ENCODE measurements at places on chromosomes 5 and 9.

GRCh38 chr9:131787838-131788237 is 48.0 kb upstream of the RAPGEF1 start:
- no peak for DNase-seq

GRCh38 chr9:137367506-137368430 is 55.2 kb downstream of the EXD3 start:
- no peak for DNase-seq

DNA sequence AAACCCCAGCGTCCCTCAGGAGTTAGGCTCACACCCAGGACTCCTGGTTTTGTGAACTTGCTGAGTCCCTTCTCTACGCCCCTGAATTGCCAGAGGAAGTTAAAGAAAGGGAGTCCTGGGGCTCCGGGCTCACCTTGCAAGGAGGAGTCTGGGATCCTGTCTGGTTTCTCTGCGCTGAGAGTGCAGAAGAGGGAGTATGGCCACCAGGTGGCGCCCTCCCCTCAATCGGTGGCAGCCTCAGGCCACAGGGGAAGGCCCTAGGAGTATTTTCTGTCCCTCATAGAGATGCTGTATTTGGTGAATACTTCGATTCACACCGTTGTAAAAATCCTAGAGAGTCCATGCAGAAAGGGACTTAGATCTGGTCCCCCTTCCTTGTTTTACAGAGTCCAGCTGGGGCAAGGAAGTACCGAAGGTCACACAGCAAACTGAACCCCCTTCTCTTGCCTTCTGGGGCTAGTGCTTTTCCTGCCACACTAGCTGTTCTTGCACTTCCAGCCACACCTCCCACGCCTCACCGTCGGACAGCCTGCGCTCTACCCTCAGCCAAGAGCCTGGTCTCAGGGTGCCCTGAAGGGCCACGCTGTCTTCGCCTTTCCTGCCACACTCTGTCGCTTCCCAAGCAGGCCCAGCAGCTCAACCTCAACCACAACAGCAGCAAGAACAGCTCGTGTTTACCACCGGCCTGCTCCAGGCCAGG is 10.2 kb downstream of the HAND1 start:
- DNase-seq: peak; percentile 54

- no peak for DNase-seq
These were observed 4.5 kb downstream of the ELAVL2 start for GRCh38 chr9:23821375-23822181.

GRCh38 chr5:59521476-59521875 is 372.1 kb downstream of the PDE4D start:
- DNase-seq: no peak

GRCh38 chr5:159777049-159777660 is 139.1 kb upstream of the ADRA1B start:
- no peak for DNase-seq

DNA sequence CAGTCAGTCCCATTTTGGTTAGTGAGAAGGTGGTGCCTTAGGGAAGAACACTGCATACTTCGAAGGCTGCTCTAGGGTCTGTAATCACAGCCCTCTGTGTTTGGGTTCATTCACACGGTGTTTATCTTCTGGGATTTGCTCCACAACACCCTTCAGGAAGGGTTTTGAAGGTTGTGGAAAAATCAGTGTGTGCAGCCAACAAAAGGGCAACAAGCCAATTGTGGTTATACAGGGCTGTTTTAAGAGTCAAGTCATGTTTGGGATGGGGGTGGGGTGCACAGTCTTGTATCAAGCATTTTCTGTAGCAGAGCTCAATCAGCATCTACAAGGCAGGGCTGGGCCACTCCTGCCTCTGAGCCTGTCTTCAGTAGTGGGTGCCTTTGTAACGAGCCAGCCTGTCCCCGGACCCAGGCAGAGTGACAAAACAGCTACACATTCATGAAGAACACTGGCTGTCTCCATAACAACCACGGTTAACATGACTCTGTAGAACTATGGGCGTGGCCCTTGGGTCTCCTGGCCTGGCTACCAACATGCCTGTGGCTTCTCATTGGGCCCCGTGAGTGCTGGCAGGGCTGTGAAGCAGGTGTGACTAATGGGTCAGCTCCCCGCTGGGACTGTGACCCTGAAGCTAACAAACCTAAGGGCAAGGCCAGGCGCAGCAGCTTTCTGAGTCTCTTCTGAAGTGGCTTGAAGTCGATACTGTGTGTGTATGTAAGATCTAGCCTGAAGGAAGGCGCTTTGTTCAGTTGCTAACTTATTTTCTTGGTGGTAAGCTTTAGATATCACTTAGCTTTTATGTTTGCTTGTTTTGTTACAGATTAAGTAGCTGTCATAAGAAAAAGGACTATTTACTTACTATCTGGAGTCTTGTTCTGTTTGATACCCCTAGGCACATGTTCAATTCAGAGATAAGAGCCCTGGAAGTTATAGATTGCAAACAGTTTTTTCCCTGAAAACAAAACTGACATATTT is 27.9 kb upstream of the GOLM1 start:
- DNase-seq: peak; percentile 68

GRCh38 chr9:128416432-128417019 is 4.1 kb upstream of the CERCAM start:
- no peak for DNase-seq

- DNase-seq: no peak
These were observed 416.9 kb upstream of the IRX4 start for GRCh38 chr5:2299388-2300220.

DNA sequence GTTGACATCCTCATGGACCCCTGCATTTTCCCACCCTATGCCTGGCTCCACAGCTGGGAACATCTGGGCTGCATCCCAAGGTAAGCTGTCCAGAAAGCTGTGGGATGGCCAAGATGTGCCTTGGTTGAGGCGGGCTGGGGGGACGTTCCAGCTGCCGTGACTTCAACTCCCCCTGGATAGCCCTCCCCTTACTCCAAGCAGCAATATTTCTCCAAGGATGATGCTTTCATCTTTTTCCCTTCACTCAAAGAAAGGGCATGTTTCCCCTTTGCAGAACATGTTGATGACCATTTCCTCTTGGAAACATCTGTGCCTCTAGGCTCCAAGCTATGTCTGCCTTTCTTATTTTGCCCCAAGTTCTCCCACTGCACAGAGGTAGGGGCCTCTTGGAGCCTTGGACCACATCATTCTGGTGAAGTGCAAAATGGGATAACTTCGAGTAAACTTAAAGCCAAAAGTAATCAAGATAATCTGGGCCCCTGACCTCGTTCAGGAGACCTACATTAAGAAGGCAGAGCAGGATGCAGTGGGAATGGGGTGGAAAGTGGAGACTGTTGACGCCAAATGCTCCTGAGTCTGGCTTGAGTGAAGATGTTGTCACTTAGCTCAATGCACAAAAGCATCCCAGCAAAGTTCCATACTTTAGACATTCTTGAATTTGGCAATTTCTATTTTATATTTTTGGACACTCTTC is 175.2 kb downstream of the GAS1 start:
- DNase-seq: no peak

Data from HFFc6 (cell line).